ENCODE measurements at places on chromosomes 13 and 19.
A peak's percentile ranks its signal among the peaks of the same experiment; 100 is the strongest.

GRCh38 chr13:32017474-32017873, 14.1 kb upstream of the FRY start:
- no peak for DNase-seq

GRCh38 chr19:8129061-8129618, 20.3 kb downstream of the FBN3 start:
- no peak for DNase-seq

- no peak for DNase-seq
Observed at GRCh38 chr13:64928696-64929499, 2301.2 kb downstream of the PCDH9 start.

DNA sequence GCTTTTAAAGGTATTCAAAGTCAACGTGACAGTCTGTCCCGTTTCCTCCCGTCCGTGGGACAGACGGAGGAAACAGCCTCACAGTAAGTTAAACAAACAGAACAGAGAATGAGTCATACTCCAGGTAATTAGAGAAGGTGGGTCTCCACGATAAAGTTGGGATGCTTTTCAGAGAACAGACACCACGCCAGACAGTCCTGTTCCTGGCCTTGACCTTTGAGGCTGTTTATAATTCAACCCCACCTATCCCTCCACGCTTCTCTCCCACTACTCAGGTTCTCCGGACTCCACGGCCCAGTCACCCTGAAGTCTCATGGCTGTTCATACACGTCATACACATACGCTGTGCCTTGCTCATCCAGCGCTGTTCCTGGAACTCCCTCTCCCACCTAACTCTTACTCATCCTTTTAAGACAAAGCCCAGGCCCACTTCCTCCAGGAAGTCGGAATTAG, 42.5 kb downstream of the ARHGEF18 start:
- DNase-seq = no peak

DNA sequence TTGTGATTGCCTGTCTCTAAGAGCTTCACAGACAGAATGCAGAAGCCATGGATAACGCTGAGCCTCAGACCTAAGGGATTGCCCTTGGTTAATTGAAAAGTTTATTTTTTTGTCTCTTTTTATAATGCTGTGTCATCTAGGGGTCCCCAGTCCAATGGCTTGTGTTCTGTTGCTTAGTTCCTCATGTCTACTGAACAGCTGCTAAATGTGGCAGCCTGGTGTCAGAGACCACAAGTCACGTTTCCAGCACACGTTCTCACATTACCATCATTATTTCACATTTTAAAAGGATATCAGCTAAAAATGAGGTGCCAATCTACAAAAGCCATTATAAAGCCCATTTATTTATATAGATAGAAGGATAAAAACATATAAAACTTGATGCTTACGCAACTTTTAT, 1362.0 kb downstream of the PCDH9 start:
- DNase-seq = no peak

DNA sequence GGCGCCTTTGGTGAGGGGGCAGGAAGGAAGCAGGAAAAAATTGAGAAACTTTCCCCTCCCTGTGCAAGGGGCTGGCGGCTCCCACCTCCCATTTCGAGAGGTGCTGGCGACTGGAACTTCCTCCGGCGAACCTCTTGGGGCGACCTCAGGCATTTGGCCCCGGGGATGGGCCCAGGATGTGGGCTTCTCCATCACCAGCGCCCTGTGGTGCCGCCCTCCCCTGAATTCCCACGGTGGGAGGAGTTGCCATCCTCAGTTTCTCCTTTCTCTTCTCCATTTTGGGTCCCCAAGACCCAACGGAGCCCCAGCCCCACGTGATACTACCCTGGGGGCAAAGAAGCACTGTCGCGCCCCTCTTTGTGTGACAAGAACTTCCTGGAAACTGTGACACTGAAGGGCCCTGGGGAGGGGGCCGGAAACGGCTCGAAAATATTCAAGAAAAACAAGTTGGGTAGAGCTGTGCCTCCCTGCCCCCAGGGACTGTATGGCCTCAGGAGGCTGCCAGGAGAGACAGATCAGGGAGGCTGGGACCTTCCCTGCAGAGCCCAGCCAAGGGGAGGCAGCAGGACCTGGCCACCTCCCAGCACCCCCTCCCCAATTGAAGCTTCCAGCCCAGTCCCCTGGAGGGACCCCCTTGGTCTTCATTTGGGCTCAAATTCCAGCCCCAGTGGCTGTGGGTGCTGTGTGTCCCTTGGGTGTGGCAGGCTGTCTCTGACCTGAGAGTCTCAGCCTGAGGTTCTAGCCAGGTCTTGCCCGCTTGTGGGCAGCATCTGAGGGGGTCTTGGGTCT, 16.2 kb upstream of the AP1M2 start:
- peak; percentile 85 for DNase-seq

All from CD4-positive, alpha-beta memory T cell (primary cell).